ENCODE measurements at places on chromosomes 5 and 9.

DNA sequence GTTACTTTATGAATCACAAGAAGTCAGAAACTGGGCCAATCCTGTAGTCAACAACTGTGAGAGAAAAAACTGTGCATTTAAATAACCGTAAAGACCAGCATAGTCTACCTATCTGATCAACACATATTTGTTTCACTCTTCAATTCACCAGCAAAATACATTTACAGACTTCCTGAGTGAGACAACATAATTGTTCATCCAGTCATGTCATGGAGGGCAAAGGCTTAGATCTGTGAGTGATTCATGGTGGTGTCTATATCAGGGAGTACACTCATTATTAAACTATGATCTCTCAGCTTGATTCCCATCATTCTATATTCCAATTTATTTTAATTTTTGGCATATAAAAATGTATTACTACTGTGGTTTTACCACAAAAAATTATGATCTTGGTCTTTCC is 694.6 kb downstream of the DNAH5 start:
- no peak for DNase-seq

DNA sequence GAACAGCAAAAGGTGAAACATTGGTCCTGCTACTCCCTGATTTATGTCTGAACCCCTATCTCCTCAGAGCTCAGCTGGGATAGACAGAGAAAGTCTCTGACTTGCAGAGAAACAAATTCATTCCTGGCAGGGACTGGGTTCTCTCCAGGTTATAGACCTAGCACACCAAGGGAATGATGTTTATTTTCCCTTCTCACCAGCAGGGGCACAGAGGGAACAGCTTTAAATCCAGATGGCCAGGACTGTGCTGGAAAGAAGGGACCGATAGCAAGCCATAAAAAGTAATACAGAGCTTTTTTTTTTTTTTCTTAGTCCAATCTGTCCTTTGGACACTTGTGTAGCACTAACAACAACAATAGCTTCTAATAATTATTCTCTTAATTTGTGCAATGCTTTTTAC is 141.1 kb upstream of the C9orf72 start:
- DNase-seq: no peak

GRCh38 chr9:120524863-120525262 is 55.1 kb downstream of the CDK5RAP2 start:
- DNase-seq: no peak

DNA sequence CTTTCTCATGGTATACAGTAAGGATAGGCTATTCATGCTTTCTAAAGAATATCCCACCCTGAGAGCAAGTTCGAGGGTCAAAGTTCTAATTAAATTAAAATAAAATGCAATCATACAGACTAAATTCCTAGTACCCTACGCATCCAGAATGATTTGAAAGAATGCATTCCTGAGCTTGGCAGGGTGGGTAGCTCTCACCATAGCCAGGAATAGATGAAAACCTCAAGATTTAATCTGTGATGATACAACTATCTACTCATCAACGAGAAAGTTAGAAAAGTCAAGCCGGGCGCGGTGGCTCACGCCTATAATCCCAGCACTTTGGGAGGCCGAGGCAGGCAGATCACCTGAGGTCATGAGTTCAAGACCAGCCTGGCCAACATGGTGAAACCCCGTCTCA is 32.3 kb downstream of the SERINC5 start:
- no peak for DNase-seq

GRCh38 chr9:98846879-98847278 is 39.4 kb downstream of the GALNT12 start:
- no peak for DNase-seq

DNA sequence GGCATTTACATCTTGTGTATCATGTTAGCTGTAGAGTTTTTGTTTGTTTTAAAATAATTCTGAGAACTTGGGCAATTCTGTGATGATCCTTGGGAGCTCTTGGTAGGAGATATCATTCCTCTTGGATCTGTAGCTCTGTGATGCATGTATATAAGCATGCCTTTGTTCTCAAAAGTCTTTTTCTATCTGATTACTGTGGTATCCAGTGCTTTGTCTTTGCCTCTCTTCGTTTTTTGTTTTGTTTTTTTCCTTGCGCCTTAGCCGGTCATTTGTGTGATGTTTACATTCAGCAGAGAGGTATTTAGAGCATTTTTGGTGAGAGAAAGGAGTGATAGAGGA is 110.0 kb downstream of the PAM start:
- no peak for DNase-seq
